Activated naive CD8-positive, alpha-beta T cell treated with anti-CD3 and anti-CD28 coated beads for 36 hours (primary cell): ENCODE measurements at places on chromosomes 3 and 15. TPM values are rescaled to one million over a fixed set of nuclear protein-coding genes. Genes with fewer than 3 reads are reported as not detected.

DNA sequence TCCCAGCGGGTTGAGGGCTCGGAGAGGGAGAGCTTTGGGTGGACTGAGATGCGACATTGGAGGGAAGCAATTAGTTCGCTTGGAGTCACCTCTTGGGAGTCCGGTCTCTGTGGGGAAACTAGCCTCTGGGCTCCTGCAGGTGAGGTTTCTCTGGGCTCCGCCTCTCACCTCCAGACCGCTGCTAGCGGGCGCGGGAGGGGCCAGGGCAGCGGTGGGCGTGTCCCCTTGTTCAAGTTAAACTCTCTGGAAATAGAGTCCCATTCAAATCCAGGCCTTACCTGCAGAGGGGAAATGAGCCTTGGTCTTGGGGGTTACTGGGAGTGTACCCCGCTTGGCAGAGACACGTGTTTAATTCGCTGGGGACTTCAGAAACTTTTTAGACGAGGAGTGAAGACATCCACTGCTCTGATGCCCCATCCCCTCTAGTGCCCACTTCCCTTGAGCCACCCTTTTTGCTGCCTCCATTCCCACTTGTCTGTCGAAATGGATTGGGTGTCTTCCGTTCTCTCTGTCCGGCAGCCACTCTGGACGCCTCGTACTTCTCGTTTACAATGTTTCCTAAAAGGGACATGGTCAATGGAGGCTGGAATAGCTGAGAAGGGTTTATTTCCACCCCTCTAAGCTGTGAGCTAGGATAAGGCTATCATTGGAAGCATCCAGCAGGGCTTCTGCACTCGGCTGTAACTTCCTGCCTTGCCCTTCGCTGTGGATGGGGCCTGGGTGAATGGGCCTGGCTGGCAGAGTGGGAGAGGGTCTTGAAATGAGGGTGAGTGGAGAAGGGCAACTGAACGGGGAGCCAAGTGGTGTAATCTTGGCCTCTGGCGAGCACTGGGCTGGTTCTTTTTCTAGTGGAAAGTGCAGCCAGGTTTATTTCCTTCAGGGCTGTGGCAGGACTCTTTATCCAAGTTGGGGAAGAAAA, 1.1 kb downstream of the MITF start:
- H3K27me3 ChIP-seq: peaks cover 62% of the 10 kb centered on the region
- peak overlapping the region; percentile 46 for H3K4me3 ChIP-seq
- H3K36me3 ChIP-seq: no peaks in the 10 kb centered on the region
- H3K27ac ChIP-seq: no peak overlapping the region
- DNase-seq: peak; percentile 4
- H3K4me1 ChIP-seq: peaks cover 6% of the 10 kb centered on the region

DNA sequence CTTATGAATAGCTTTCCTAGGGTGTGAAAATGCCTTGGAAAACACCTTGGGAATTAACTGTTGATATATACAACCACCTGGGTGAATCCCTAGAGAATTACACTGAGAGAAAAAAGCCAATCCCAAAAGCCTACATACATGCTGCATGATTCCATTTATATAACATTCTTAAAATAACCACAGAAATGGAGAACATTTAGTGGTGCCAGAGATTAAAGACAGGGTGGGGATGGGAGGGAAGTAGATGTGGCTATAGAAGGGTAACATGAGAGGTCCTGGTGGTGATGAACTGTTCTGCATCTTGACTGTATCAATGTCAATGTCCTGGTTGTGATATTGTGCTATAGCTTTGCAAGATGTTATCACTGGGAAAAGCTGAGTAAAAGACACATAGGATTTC, 291.0 kb downstream of the CLSTN2 start:
- no peak overlapping the region for H3K27ac ChIP-seq
- no peaks in the 10 kb centered on the region for H3K4me1 ChIP-seq
- peaks cover 4% of the 10 kb centered on the region for H3K27me3 ChIP-seq
- DNase-seq: no peak
- no peaks in the 10 kb centered on the region for H3K36me3 ChIP-seq

- no peak overlapping the region for H3K4me3 ChIP-seq
- H3K27ac ChIP-seq: no peak overlapping the region
- H3K4me1 ChIP-seq: no peaks in the 10 kb centered on the region
- no peaks in the 10 kb centered on the region for H3K36me3 ChIP-seq
- no peak for DNase-seq
Observed at GRCh38 chr3:127263586-127264231, 24.1 kb downstream of the PRR20G start.

DNA sequence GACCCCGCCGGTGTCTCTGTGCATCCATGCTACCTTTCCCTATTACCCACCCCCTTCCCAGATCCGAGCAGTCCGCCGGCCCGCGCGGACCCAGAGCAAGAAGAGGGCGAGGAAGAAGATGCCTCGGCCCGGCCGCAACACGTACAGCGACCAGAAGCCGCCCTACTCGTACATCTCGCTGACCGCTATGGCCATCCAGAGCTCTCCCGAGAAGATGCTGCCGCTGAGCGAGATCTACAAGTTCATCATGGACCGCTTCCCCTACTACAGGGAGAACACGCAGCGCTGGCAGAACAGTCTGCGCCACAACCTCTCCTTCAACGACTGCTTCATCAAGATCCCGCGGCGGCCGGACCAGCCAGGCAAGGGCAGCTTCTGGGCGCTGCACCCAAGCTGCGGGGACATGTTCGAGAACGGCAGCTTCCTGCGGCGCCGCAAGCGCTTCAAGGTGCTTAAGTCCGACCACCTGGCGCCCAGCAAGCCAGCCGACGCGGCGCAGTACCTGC, 788 bp downstream of the FOXB1 start:
- no peak for DNase-seq
- H3K4me3 ChIP-seq: peak overlapping the region; percentile 79
- peaks cover 44% of the 10 kb centered on the region for H3K4me1 ChIP-seq
- no peak overlapping the region for H3K27ac ChIP-seq

GRCh38 chr3:73745526-73746191, 120.9 kb upstream of the PDZRN3 start:
- no peaks in the 10 kb centered on the region for H3K27me3 ChIP-seq
- no peak overlapping the region for H3K4me3 ChIP-seq
- no peaks in the 10 kb centered on the region for H3K4me1 ChIP-seq
- H3K36me3 ChIP-seq: no peaks in the 10 kb centered on the region
- no peak overlapping the region for H3K27ac ChIP-seq
- no peak for DNase-seq

GRCh38 chr15:80733460-80733859, 38.4 kb downstream of the ABHD17C start:
- no peak overlapping the region for H3K4me3 ChIP-seq
- H3K4me1 ChIP-seq: no peaks in the 10 kb centered on the region
- DNase-seq: no peak

- H3K36me3 ChIP-seq: no peaks in the 10 kb centered on the region
- peaks cover 34% of the 10 kb centered on the region for H3K27me3 ChIP-seq
- no peak overlapping the region for H3K4me3 ChIP-seq
- H3K27ac ChIP-seq: no peak overlapping the region
- DNase-seq: no peak
- H3K4me1 ChIP-seq: peaks cover 4% of the 10 kb centered on the region
Observed at GRCh38 chr15:73870700-73871408, 2.5 kb upstream of the TBC1D21 start.

DNA sequence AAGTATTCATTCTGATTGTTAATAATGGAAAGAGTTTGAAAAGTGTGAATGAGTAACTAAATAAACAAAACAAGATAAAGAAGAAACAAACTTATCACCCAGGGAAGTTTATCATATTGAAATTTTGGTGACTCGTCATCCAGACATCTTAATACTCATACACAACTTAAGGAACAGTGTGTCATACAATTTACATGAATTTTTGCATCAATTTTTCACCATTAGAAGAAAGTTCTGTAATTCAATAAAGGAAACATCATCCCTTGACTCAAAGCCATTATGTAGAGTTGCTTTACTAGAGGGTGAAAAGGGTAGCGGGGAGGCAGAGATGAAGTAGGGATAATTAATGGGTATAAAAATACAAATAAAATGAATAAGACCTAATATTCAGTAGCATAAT, 536.2 kb downstream of the GRM7 start:
- no peaks in the 10 kb centered on the region for H3K4me1 ChIP-seq
- H3K27me3 ChIP-seq: no peaks in the 10 kb centered on the region
- no peak for DNase-seq
- H3K36me3 ChIP-seq: no peaks in the 10 kb centered on the region
- H3K27ac ChIP-seq: no peak overlapping the region
- no peak overlapping the region for H3K4me3 ChIP-seq

DNA sequence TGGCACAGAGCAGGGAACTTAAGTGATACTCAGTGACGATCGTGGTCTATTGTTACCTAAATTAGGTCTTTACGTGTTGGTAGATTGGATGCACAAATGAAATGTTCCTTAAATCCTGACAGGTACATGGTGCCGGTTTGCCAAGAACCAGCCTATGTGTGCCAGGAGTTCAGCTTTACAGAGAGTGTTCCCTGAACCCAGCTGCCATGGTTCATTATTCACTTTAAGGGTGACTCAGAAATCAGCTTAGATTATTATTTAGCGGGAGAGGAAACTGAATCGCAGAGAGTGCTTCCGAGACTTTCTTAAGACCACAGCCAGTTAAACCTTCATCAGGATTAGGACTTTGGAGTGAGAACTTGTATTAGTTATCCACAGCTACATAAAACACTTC, 21.5 kb downstream of the FAM43A start:
- no peaks in the 10 kb centered on the region for H3K36me3 ChIP-seq
- no peaks in the 10 kb centered on the region for H3K4me1 ChIP-seq
- no peak overlapping the region for H3K4me3 ChIP-seq
- H3K27ac ChIP-seq: no peak overlapping the region
- DNase-seq: no peak

GRCh38 chr3:22734207-22734606, 468.9 kb upstream of the UBE2E2 start:
- no peak overlapping the region for H3K27ac ChIP-seq
- DNase-seq: no peak
- no peaks in the 10 kb centered on the region for H3K27me3 ChIP-seq
- H3K4me3 ChIP-seq: no peak overlapping the region

- no peak for DNase-seq
- H3K4me3 ChIP-seq: no peak overlapping the region
- peaks cover 35% of the 10 kb centered on the region for H3K27me3 ChIP-seq
- no peak overlapping the region for H3K27ac ChIP-seq
- no peaks in the 10 kb centered on the region for H3K36me3 ChIP-seq
Observed at GRCh38 chr15:70902107-70902506, 9.5 kb downstream of the LRRC49 start.

Gene FAM3D
- not detected for total RNA-seq

Gene CYP1A2
- not detected for total RNA-seq

Gene TMEM108
- total RNA-seq: not detected

Gene NR1I2
- total RNA-seq: 1.2 TPM

Gene GCNT3
- total RNA-seq: not detected
